ENCODE measurements at places on chromosomes 12 and 14. TPM values are rescaled to one million over a fixed set of nuclear protein-coding genes. Genes with fewer than 3 reads are reported as not detected.

The SLCO1B3 gene
- total RNA-seq: not detected

The B4GALNT3 gene
- total RNA-seq: not detected

The NAV3 gene
- 94.3 TPM for total RNA-seq

The IL26 gene
- total RNA-seq: not detected

The AREL1 gene
- 41.9 TPM for total RNA-seq

The OTOGL gene
- 0.08 TPM for total RNA-seq

The TAS2R8 gene
- not detected for total RNA-seq

The RIMBP2 gene
- total RNA-seq: not detected

The OR4N5 gene
- total RNA-seq: not detected

Measured in HFFc6 (cell line).